ENCODE measurements at places on chromosomes 2 and 18.

- no peak for DNase-seq
These were observed 29.7 kb downstream of the XDH start for GRCh38 chr2:31384771-31385276.

GRCh38 chr2:68796295-68796905, 61.8 kb downstream of the ARHGAP25 start:
- DNase-seq: no peak

DNA sequence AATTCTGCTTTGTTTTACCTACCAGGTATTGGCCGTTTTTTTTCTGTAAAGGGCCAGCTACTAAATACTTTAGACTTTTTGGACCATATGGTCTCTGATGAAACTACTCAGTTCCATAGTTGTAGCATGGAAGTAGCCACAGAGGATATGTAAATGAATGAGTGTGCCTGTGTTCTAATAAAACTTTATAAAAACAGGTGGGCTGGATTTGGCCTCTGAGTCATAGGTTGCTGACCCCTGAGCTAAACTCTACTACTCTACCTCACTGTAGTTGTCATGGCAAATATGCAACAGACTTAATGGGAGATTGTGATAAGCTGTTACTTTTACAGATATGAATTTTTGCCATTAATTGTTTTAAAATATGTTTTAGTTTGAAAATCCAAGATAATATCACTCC, 19.7 kb downstream of the CLIP4 start:
- no peak for DNase-seq

DNA sequence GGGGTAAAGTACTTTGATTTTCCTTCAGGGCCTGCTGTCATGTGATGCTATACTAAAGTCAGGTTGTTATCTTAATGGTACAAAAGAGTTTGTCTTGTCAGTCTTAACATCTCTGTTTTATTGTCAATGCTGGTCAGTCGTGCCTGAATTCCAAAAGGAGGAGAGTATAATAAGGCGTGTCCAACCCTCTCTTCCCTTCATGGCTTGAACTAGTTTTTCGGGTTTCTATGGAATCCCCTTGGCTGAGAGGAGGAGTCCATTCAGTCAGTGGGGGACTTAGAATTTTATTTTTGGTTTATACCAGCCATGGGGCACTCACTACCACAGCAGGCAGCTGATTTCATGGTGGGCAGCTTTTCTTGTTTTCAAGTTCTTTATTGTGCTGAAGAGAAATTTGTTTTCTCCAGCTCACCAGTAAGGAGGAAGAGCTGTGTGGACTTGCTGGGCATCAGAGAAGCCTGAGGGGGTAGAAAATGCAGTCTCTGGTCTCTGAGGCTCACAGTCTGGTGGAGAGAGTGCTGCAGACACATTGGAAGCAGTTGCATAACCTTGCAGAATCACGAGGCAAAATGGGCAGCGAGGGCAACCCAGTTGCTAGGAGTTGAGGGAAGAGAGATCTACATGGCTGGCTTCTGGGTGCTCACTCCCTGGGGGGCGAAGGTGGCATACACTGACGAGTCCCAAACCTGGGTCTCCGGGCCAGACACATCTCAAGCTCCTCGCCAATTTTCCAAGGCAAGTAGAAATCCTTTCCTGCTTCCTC, 193.1 kb downstream of the ZBTB7C start:
- DNase-seq: no peak

DNA sequence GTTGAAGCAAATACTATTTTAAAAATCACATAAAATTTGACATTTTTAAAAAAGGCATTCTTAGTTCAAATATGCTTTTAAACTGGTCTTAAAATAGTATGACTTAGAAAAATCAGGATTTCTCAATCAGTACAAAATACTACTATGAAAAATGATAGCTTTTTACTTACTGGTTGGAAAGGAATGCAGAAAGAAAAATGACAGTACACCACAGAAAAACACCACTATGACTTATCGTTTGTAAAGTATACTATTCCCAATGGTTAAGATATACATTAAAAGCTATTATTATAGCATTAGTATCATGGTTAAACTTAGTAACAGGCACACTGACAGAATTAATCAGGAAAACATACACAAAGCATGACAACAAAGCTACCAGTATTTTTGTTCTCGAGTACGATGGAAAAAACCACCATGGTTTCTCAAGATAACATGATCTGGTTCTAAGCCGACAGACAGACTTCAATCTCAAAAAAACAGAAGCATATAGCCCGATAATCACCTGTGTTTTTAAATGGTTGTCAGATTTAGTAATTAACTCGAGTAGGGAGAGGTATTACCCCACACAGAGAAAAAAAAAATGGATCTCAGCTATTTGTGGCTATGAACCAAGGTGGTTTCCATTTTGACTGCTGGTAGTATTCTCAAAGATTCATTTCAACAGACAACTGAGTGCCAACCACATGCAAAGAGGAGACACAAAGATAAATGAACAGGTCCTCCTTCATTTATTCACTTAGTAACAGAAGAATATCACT, 39.1 kb downstream of the CUL3 start:
- no peak for DNase-seq

- no peak for DNase-seq
These were observed 37.7 kb downstream of the ZC3H15 start for GRCh38 chr2:186523791-186524190.

DNA sequence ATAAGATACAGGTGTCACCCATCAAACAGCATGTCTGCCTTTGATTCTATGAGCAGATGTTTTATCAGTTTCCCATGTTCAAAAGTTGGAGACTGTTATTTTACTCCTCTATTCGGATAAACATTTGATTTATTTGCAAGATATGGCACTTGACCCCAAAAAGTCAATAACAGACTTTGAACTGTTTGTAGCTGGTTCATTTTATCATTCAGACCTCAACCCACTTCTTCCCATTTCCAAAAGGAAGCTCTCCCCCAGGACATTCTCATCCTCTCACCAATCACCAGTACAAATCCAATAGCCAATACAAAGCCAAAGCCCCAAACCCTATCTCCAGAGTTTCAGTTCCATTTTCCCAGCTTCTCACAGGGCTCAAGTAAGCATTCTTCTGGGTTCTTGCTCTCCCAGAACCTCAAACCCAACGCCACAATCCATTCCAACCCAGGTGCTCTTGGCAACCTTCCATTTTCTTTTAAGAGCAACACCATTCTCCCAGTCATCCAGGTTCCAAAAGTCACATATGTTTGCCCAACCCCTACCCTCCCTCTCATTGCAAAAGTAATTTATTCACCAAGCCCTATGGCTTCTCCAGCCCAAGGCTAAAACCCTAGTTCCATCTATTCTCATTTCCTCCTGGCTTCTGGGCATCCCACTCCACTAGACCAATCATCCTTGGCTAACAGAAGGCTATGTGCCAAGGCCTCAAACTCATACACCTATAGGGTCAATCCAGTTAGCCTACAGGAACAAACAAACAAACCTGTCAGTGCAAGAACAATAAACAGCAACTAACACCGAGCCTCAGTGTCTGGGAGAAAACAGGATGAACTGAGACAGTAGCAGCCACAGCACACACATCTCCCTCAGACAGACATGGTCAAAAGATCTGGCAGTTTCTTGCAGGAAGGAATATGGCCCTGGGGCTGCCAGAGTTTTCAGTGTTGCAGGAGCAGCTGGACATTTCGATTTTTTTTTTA, 9.2 kb downstream of the ACVR1 start:
- DNase-seq: no peak

DNA sequence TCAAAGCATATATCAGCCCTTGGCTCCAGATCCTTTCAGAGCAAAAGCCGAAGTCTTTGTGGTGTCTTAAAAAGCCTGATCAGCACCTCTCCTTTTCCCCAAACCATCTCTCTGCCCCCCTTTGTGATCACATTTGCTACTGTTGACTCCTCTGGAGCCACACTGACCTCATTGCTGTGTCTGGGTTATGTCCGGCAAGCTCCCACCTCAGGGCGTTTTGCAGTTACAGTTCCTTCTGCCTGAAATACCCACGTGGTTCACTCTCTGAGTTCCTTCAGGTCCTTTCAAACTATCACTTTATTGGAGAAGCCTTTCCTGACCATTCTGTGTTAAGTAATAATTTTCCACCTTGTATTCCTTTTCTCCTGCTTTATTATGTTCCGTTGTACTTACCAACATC, 11.8 kb downstream of the C2orf69 start:
- DNase-seq: no peak

DNA sequence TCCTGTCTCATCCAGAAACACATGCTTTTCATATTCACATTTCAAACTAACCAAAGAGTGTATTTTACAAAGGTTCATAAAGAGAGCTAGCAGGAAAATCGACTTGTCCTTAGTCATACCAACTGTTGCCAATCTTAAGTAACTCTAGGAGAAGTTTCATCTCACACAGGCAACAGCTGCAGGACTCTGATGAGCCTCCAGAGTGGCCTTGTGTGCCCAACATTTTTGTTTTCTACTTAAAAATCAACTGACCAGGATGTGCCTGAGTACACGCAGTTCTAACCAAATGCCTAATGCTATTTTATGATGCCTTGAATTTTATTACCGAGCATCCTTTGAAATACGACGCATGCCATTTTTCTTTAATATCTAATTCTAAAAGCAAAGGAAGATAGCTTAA, 595.9 kb upstream of the LRRTM4 start:
- DNase-seq: no peak

DNA sequence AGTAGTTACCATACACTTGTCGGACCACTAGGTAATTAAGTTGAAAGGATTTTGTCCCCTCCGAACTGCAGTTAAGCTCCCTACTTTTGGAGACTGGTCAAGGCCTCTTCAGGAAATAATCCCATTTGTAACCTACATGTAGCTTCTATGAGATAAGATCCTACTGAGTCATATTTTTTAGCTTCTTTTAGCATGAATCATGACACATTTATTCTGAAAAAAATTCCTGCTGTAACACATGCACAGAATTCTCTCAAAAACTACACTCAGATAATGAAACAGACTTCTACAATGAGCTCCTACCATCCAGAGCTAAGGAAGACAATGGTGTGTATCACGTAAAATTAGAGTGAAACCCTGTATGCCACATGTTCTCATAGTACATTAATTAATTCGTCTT, 100.7 kb upstream of the CCDC195 start:
- DNase-seq: no peak

All from effector CD4-positive, alpha-beta T cell (primary cell).